ENCODE measurements at places on chromosomes 4 and X. TPM values are rescaled to one million over a fixed set of nuclear protein-coding genes. Genes with fewer than 3 reads are reported as not detected.

Gene XG
- 0.33 TPM for total RNA-seq

Gene KLHL2
- total RNA-seq = 12.9 TPM

Gene METTL14
- 42.2 TPM for total RNA-seq

Gene FHIP1A
- 10.0 TPM for total RNA-seq

Gene ZNF630
- 0.75 TPM for total RNA-seq

Gene GAGE2A
- total RNA-seq = not detected

Gene GUCY1B1
- total RNA-seq = 2.8 TPM

Gene FAM184B
- under 0.01 TPM for total RNA-seq

Gene ART3
- total RNA-seq = not detected

Gene WDFY3
- total RNA-seq = 54.4 TPM

Gene MAGEE2
- total RNA-seq = 0.17 TPM

Gene HTN3
- total RNA-seq = not detected

Gene ATP1B4
- not detected for total RNA-seq

Gene LRBA
- 83.5 TPM for total RNA-seq

Gene CNGA1
- not detected for total RNA-seq

Gene STOX2
- 4.4 TPM for total RNA-seq

Gene MAGEB4
- total RNA-seq = not detected

Gene GATA1
- total RNA-seq = not detected

Gene DRD5
- total RNA-seq = not detected

Gene LIMCH1
- total RNA-seq = 3.4 TPM

Gene GASK1B
- 2.6 TPM for total RNA-seq

Gene SOX3
- not detected for total RNA-seq

Gene KLF8
- 2.6 TPM for total RNA-seq

Gene CXCL1
- total RNA-seq = 112 TPM

Gene DSPP
- total RNA-seq = not detected

Gene GK
- total RNA-seq = 4.1 TPM

Gene FRMPD3
- not detected for total RNA-seq

Gene PRDM5
- total RNA-seq = 7.1 TPM

Gene BGN
- total RNA-seq = 10.3 TPM

Gene TRMT10A
- 14.8 TPM for total RNA-seq
